ENCODE measurements at places on chromosomes 2 and 18.

- DNase-seq, result no peak
Observed at GRCh38 chr18:57446322-57446721, 11.1 kb downstream of the ONECUT2 start.

DNA sequence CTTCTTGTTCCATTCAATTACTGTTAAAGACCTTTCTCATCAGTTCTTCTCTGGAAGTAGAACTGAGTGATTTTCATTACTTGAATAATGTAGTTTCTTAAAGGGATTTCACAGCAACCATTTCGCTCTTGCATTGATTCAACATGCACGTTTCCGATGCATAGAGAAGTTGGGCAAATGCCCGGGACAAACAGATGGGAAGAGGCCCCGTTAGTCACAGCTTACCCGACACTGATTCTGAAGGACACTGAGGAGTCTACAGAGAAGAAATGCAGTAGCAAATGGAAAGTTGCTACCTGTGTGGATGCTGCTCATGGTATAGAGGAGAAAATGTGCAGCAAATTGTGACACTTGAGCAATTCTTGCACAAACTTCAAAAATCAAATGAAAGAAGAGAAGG is 32.3 kb upstream of the GCG start:
- DNase-seq, result no peak

DNA sequence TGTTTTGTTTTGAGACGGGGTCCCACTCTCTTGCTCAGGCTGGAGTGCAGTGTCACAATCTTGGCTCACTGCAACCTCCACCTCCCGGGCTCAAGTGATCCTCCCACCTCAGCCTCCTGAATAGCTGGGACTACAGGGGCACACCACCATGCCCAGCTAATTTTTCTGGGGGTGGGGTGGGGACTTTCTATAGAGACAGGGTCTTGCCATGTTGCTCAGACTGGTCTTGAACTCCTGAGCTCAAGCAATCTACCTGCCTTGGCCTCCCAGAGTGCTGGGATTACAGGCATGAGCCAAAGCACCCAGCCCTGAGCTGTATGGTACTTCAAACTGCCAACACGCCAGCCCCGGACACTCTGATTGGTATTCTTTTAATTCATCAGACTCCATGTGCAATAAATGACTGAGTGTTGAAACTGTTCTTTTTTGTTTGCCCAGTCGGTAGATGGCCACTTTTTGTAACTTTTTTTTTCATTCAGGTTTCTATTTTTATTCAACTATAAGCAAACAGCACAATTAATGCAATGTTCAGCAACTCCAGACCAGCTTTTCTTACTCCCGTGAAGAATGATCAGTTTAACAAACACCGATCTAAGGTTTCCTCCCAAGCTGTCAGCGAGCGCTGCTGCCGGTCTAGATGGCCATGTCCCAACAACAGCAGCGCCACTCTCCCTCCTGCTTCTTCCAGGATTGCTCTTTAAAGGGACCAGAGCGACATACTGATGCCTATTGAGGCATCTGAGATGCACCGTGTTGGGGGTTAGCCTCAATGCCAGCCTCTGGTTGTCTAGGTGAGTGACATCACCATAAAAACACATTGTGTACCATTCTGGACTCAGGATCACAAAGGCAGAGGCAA is 12.5 kb upstream of the TGOLN2 start:
- no peak for DNase-seq

GRCh38 chr2:13545320-13545719 is 828.6 kb downstream of the TRIB2 start:
- no peak for DNase-seq

DNA sequence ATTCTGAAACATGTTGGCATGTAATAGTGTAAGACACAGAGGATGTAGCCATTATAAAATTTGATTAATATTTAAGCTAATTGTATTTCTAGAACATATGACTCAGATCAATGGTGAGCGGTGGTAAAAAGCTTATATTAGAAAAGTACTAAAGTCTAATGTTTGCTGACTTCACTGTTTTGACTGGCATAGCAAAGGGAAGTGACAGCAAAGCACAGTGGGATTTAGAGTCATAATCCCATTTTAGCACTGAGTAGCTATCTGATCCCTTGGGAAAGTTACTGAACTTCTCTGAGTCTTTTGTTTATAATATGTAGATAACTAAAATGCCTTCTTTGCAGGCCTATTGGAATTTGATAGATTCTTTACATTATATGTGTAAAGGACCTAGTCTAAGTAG is 60.4 kb downstream of the KIAA1328 start:
- no peak for DNase-seq

DNA sequence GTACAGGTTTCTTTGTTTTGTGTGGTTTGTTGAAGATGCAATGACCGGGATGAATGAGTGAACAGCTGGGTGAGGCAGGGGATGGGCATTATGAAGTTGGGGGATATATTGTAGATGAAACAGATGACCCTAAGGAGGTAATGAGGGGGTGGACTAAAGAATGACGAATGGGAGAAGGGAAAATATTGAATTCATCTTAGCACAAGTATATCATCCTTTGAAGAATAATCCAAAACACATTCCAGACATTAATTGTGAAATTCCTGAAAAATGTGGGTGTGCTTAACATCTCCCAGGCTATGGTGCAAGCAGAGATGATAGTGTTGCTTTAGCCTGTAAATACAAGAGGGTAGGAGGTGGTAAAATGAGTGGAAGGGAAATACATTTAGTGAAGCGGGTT is 5.8 kb downstream of the CRIM1 start:
- no peak for DNase-seq

DNA sequence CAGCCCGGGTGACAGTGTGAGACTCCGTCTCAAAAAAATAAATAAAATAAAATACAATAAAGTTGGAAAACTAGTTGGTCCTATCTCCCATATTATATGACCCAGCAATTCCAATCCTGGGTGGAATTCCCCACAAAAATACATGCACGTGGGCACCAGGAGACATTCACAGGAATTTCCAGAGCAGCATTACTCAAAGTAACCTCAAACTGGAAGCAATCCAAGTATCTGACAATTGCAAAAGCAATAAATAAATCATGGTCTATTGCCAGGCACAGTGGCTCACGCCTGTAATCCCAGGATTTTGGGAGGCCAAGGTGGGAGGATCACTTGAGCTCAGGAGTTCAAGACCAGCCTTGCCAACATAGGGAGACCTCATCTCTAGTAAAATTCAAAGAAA is 101.2 kb upstream of the MAP4K4 start:
- DNase-seq, result no peak

- no peak for DNase-seq
Observed at GRCh38 chr2:88844960-88845359, 153.5 kb downstream of the RPIA start.

DNA sequence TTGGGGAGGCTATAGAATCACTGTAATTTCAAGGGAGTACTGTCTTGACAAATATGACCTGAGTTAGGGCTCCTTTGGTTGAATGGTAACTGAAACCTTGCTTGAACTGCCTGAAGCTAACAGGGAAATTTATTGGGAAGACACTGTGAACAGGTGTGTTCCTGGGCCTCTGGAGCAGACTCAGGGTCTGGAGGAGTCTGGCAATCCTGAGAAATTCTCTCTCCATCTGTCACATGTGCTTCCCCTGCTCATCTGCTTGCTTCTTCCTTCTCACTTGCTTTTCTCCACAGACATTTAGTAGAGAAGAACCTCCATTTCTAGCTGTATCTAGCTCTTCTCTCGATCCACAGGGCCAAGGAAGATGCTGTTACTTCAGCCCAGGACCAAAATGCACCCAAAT is 476.5 kb downstream of the LRP1B start:
- no peak for DNase-seq

GRCh38 chr2:236503100-236503499 is 66.5 kb upstream of the ACKR3 start:
- no peak for DNase-seq

DNA sequence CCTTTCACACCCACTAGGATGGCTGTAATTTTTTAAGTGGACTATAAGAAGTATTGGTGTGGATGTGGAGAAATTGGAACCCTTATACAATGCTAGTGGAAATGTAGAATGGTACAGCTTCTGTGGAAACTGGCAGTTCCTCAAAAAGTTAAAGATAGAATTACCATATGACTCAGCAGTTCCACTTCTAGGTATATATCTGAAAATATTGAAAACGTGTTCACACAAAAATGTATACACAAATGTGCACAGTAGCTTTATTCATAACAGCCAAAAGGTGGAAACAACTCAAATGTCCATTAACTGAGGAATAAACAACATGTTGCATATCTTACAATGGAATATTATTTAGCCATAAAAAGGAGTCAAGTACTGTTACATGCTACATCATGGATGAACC is 17.7 kb downstream of the TANK start:
- no peak for DNase-seq

DNA sequence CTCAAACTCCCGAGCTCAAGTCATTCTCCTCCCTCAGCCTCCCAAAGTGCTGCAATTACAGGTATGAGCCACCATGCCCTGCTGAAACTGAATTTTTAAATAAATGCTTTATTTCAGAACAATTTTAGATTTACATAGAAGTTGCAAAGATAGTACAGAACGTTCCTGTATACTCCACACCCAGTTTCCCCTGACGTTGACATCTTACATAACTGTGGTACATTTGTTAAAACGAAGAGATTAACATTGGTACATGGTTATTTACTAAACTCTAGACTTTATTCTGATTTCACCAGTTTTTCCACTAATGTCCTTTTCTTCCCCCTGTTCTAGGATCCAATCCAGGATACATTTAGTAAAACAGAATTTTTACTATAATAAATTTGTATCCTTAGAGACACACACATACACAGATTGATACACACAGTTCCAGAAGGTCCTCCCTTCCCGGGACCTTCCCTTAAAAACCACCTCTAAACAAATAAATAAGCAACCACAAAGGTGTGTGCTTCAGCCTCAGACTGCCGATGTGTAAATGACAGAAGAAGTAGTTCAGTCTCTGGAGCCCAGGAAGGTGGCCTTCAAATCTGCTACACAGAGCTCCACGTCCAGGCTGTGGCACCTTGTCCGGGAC is 6.9 kb downstream of the NEU2 start:
- no peak for DNase-seq

- no peak for DNase-seq
Observed at GRCh38 chr2:238021327-238021726, 39.5 kb upstream of the SCLY start.

DNA sequence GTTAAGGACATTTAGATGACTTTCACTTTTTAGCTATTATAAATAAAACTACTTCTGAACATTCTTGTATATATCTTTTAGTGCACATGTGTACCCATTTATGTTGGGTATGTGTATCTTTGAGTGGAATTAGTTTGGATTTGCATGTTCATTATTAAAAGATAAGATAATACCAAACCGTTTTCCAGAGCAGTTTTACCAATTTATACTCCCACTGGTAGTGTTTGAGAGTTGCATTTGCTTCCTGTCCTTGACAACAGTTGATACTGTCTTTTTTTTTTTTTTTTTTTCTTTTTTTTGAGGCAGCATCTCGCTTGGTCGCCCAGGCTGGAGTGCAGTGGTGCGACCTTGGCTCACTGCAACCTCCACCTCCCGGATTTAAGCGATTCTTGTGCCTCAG is 23.3 kb downstream of the SLC30A6 start:
- DNase-seq, result no peak

DNA sequence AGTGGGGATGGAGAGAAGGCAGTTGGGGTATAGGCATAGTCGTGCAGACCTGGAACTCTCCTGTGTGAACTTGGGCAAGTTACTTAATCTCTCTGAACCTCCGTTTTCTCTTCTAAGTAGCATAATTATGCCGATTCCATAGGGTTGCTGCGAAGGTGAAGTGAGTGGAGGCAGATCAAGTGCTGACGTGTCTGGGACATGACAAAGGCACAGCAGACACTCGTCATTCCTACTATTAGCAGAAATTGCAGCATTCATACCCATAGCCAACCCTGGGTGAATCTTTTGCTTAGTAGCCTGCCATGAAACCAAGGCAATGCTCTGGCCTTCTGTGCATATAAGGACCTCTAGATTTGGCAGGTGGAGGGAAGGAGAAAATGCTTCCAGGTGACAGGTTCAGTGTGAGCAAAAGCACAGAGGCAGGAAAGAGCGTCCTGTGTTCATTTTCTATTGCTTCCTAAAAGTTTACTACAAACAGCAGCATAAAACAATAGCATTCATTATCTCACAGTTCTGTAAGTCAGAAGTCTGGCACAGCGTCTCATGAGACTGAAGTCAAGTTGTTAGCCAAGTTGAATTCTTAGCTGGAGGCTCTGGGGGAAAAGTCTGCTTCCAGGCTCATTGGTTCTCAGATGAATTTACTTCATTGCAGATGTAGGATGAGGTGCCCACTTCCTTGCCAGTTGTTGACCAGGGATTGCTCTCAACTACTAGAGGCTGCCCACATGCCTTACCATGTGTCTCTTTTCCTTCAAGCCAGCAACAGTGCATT is 77.8 kb downstream of the CTIF start:
- DNase-seq, result no peak

DNA sequence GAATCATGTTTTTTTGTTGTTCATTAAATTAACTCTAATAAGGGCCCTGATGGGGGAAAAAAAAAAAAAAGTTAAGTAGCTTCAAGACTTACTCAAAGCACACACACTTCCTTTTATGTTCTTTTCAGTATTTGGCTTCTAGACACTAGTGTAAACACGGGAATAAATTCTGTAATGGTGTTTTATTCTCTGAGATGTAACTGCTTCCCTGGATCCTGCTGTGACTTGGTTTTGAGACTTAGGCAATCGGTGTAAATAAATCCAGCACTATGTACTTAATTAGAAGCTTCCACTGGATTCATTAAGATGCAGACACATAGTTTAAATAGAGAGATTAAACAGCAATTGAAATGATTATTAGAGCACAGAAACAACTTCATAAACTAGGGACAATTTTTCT is 26.1 kb upstream of the AP1S3 start:
- no peak for DNase-seq

- peak; percentile 64 for DNase-seq
Observed at GRCh38 chr18:8661754-8662559, 43.4 kb upstream of the MTCL1 start.

GRCh38 chr18:74234326-74235171 is 57.2 kb downstream of the CYB5A start:
- peak; percentile 60 for DNase-seq

- no peak for DNase-seq
Observed at GRCh38 chr2:59322005-59322404, 1080.9 kb upstream of the FANCL start.

DNA sequence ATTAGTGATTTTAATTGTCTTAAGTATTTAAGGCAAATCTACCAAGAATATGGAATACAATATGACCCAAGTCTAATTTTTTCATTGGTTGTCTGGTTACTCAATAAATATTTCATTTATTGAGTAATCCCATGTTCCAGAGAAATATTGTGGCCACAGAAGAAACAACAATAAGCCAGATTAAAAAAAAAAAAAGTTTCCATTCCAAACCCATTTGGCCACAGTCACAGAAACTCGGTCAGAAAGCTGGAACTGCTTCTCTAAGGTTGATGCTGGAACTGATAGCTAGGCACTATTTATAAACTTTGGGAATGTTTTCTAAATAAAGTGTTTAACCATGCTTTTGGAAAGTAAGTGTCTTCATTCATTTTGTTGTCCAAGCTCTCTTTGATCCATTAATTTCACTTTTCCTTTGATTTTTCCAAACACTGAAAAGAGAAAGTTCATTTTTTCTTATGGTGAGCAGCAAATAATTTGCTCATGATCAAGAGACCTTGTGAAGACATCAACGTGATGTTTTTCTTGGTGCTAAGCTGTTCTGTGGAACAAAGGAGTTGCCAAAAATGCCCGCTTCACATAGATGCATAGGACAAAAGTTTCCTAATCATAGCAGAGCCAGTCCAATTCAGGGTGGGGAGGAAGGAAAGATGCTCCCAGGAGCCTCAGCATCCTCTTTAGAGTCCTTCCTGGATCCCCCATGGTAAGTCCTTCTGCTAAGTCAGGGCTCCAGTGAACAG is 72.1 kb upstream of the CCBE1 start:
- DNase-seq, result no peak
